ENCODE measurements at places on chromosomes 13 and 19. TPM values are rescaled to one million over a fixed set of nuclear protein-coding genes. Genes with fewer than 3 reads are reported as not detected.

GRCh38 chr19:45170146-45171106 lies 7.6 kb downstream of the TRAPPC6A start:
- H3K36me3 ChIP-seq: no peaks in the 10 kb centered on the region
- no peaks in the 10 kb centered on the region for H3K4me1 ChIP-seq
- no peaks in the 10 kb centered on the region for H3K27me3 ChIP-seq
- no peak for DNase-seq
- H3K4me3 ChIP-seq: no peak overlapping the region

DNA sequence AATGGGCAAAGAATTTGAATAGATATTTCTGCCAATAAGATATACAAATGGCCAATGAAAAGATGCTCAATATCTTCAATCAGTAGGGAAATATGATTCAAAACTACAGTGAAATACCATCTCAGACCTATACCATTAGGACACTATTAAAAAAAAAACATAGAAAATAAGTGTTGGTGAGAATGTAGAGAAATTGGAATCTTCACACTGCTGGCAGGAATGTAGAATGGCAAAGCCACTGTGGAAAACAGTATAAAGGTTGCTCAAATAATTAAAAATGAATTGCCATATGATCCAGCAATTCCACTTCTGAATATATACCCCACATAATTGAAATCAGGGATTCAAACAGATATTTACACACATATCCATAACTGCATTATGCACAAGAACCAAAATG lies 88.1 kb upstream of the STARD13 start:
- no peaks in the 10 kb centered on the region for H3K27me3 ChIP-seq
- H3K27ac ChIP-seq: no peak overlapping the region
- DNase-seq: no peak
- H3K4me3 ChIP-seq: no peak overlapping the region
- no peaks in the 10 kb centered on the region for H3K4me1 ChIP-seq

DNA sequence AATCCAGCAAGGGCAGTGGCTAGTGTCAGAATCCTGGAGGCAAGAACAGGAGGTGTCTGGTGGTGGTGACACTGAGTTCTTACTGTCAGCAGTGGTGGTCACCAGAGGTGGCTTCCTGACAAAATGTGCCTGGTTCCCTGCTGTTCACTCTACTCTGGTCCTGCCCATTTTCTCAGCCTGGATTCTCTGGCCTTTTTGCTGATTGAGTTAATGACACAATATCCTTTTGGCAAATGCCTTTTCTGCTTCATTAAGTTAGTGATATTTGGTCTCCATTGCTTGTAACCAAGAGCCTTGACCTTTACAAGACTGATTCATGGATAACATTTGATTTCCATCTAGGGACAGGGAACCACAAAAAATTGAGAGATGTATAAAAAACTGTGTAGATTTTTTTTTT lies 51.1 kb downstream of the RFC3 start:
- no peak for DNase-seq
- H3K27ac ChIP-seq: no peak overlapping the region
- H3K4me3 ChIP-seq: no peak overlapping the region
- H3K4me1 ChIP-seq: no peaks in the 10 kb centered on the region

PSG6 gene
- not detected for total RNA-seq

THOP1 gene
- 41.7 TPM for total RNA-seq

DNA sequence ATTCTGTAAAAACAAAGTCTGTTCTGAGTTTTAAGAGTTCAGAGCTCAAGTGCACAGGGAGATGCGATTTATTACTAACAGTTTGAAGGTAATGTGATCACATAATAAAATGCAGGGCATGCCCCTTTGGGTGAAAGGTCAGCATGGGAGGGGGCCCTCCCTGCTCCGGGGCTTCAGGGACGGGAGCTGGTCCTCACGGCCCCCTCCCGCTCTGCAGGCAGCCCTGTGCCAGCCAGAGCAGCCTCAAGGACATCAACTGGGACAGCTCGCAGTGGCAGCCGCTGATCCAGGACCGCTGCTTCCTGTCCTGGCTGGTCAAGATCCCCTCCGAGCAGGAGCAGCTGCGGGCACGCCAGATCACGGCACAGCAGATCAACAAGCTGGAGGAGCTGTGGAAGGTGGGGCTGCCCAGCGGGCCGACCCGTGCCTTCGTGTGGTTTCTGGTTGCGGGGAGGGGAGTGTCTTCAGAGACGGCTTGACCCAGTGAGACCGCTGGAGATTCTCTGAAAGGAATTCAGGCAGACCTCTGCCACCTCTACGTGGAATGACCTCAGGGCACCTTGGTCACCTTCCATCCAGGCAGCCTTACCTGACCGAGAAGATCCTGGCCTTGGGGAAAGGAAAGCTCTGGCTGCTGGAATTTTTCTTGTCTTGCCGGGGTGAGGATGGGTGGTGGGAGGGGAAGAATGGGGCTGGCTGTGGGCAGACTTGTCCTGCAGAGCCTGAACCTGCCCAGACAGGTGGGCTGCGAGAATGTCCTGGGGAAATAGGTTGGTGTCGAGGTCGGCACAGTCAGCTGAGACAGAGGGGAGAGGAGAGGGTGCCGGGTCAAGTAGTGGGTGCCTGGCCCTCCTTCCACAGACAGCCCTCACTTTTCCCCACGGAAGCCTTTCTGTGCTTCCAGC lies 19.0 kb downstream of the UPF1 start:
- H3K4me3 ChIP-seq: no peak overlapping the region
- H3K36me3 ChIP-seq: no peaks in the 10 kb centered on the region
- H3K27me3 ChIP-seq: no peaks in the 10 kb centered on the region
- DNase-seq: no peak
- peaks cover 44% of the 10 kb centered on the region for H3K4me1 ChIP-seq

DNA sequence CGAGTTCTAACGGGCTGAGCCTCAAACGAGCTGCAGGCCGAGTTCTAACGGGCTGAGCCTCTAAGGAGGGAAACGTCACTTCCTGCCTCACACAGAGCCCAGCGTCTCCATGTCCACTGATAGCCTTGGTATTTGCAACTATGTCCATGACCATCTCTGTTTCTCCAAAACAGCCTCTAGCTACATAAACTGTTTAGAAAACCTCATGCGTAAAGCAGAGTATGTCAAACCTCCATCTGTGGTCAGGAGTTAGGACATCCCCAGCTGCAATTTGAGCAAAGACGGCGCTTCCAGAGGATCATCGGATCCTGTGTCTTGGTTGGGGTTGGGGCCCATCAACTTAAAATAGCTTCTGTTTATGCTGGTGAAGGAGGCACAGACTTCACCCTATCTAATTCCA lies 20.8 kb downstream of the RASA3 start:
- H3K27me3 ChIP-seq: no peaks in the 10 kb centered on the region
- H3K36me3 ChIP-seq: peaks cover 14% of the 10 kb centered on the region
- H3K27ac ChIP-seq: no peak overlapping the region
- peak; percentile 8 for DNase-seq

DNA sequence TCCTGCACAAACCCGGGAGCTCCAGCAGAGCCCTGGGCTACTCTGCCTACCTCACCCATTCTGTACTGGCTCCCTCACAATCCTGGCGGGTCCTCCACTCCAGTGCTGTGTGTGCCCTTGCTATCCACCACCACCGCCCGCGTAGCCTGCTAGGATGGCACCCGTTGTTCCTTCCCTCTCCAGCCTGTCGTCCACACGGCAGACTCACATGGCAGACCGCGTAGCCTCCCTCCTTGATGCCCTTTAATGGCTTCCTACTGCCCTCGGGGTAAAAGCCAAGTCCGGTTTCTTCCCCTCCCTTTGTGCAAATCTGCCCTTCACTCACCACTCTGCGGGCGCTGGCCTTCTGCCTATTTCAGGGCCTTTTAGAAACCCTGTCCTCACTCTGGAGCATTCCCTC lies 106.6 kb downstream of the RAB20 start:
- no peak overlapping the region for H3K4me3 ChIP-seq
- no peak overlapping the region for H3K27ac ChIP-seq
- no peak for DNase-seq
- H3K36me3 ChIP-seq: no peaks in the 10 kb centered on the region
- H3K4me1 ChIP-seq: peaks cover 11% of the 10 kb centered on the region

C1QTNF9 gene
- total RNA-seq: 0.63 TPM

DNA sequence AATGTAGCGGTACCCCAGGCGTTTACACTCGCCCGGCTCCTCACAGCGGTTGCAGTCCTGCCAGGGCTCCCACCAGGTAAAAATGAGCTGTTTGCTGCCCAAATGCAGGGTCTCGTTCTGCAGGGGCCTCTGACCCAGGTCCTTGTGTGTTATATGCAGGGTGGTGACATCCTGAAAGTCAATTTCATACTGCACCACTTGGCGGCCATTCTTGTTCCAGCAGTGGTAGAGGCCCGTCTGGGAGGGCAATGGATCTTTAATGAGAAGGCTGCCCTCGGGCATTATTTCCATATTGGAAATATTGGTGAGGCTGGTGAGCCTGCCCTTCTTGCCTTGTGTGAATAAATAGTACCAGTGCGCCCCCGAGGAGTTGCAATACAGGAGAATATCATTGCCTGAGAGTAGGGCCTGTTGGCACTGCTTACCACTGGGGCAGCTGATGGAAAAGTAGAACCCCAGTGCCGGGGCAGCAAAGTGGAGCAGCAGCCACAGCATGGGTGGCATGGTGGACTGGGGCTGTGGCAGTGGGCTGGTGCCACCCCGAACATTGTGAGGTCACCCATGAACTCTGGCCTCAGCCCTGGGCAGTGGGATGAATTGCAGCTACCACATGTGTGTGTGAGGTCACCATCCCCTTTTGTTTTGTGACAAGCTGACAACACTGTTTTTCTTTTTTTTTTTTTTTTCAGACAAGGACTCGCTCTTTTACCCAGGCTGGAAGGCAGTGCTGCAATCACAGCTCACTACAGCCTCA lies at the start of gene FAM187B:
TSS of gene FAM187B (minus strand) at position 563 of the 754 bp plus-strand sequence. CDS start at position 504, 59 bp downstream.
- H3K27me3 ChIP-seq: no peaks in the 10 kb centered on the region
- no peaks in the 10 kb centered on the region for H3K36me3 ChIP-seq
- H3K27ac ChIP-seq: no peak within 1 kb of the TSS
- no peak for DNase-seq
- no peak within 1 kb of the TSS for H3K4me3 ChIP-seq

DNA sequence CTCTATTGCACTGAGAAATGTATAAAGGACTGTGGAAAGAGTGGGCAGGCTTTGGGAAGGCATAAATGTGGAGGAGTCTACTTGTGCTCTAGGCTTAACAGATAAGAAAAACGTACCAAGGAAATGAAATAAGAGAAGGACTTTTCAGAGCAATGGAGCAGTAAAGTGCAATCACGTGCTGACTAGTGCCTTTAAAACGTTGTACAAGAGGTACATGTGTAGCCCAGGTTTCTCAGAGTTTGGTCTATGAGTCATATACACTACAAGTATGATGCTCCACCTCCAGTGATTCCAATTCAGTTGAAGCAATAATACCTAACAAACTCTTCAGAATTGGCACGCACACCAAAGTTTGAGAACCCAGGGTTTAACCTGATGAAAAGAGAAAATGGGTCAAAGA lies 13.4 kb upstream of the FNDC3A start:
- H3K27me3 ChIP-seq: peaks cover 2% of the 10 kb centered on the region
- H3K27ac ChIP-seq: no peak overlapping the region
- no peak for DNase-seq
- H3K4me3 ChIP-seq: no peak overlapping the region
- H3K4me1 ChIP-seq: no peaks in the 10 kb centered on the region

DNA sequence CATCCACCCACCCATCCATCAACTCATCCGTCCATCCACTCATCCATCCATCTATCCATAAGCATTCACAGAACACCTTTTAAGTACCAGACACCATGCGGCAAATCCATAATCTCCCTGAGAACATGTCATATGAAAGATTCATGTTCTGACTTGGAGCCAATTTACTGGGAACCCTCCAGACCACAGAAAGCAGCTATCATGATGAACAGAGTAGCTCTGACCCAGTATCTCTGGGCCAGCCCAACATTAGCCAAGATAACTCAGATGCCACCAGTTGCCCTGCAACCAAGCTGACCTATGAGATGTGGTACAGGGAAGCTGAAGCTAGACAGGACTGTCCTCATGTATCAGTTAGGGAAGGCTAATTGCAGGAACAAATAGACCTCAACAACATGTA lies 51.3 kb downstream of the ALOX5AP start:
- no peak overlapping the region for H3K27ac ChIP-seq
- DNase-seq: no peak
- no peaks in the 10 kb centered on the region for H3K4me1 ChIP-seq
- no peaks in the 10 kb centered on the region for H3K36me3 ChIP-seq

SHISA2 gene
- total RNA-seq: 4.6 TPM

GRCh38 chr19:49271080-49271753 lies 53.8 kb downstream of the SLC6A16 start:
- no peaks in the 10 kb centered on the region for H3K36me3 ChIP-seq

- no peaks in the 10 kb centered on the region for H3K4me1 ChIP-seq
- no peak for DNase-seq
- H3K4me3 ChIP-seq: no peak overlapping the region
- no peaks in the 10 kb centered on the region for H3K36me3 ChIP-seq
- H3K27me3 ChIP-seq: no peaks in the 10 kb centered on the region
Observed at GRCh38 chr13:101838323-101838722, 385.8 kb downstream of the ITGBL1 start.

GRCh38 chr19:7994114-7994513 lies 11.3 kb downstream of the ELAVL1 start:
- H3K36me3 ChIP-seq: peaks cover 35% of the 10 kb centered on the region
- peak overlapping the region; percentile 2 for H3K27ac ChIP-seq
- no peak for DNase-seq
- H3K27me3 ChIP-seq: no peaks in the 10 kb centered on the region
- no peak overlapping the region for H3K4me3 ChIP-seq
- peaks cover 67% of the 10 kb centered on the region for H3K4me1 ChIP-seq

UBE2L5 gene
- not detected for total RNA-seq

DNA sequence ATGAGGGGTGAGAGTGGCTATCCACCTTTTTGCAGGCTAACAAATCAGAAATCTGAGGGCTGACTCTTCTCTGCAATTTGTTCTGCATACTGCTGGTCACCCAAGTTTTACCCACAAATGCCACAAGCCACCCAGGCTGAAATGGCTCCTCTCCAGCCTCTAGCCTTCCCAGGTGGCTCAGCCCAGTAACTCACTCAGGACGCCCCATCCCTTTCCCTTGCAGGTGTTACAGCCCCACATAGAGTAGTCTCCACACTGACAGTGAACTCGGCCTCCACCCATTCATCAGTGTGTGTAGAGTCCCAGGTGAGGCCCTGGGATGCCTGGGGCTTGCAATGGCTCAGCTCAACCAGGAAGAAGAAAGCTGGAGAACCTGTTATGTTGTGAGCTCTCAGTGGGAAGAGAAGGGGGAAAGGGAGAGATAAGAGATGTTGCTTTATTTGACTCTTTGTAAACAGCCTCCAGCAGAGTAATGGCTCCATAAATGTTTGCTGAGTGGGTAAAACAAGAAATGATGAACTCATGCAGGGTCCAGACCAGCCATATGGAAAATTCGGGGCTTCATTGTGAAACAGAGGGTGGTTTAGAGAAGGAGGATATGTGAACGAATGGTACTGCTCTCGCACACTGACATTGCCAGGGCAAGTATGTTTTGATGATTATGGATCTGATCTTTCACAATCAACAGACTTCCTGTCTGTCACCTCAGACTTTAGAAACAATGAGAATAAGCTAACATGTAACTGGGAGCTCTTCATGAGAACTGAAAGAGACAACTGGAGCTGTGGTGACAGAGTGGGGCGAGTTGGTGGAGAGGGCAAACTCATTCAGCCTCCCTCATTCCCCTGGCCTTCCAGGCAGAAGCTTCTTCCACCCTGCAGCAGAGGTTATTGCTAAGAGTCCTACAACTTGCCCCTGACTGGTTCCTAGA lies 74.2 kb upstream of the RFC3 start:
- peak overlapping the region; percentile 77 for H3K27ac ChIP-seq
- H3K4me1 ChIP-seq: peaks cover 38% of the 10 kb centered on the region
- H3K27me3 ChIP-seq: no peaks in the 10 kb centered on the region
- H3K36me3 ChIP-seq: no peaks in the 10 kb centered on the region
- no peak for DNase-seq
- H3K4me3 ChIP-seq: no peak overlapping the region

All from tibial nerve (tissue), 4 donors.